ENCODE measurements at places on chromosomes 11 and 22. TPM values are rescaled to one million over a fixed set of nuclear protein-coding genes. Genes with fewer than 3 reads are reported as not detected.

DNA sequence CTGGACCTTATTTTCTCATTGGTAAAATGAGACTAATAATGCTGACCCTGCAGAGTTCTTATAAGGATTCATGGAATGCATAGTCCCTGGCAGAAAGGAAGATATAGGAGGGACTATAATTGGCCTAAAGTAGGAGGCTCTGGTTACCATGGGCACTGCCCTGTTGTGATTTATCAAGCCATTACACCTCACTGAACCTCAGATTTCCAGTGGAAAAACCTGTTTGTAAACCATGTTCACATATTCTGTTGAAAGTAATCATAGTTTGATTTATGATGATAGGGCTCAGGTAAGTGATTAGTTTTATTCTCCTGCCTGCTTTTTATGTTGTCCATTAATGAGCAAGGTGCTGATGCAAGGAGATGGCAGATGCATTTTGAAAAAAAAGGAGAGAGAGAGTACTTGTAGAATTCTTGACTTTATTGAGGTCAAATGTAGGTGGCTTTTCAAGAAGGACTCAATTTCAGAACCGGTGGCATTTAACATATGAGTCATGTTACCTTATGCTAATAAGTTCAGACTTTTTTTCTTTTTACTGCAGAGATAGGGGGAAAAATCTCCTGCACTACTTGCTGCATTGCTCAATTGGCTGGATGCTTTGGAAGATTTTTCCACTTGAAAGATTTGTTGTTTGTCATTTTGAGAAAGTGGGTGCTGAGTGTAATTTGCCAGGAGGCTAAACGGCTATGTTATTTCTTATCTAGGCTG is 14.6 kb downstream of the NF2 start:
- no peak overlapping the region for H3K4me3 ChIP-seq
- H3K4me1 ChIP-seq, result peaks cover 46% of the 10 kb centered on the region
- DNase-seq, result no peak
- H3K27ac ChIP-seq, result peak overlapping the region; percentile 50

DNA sequence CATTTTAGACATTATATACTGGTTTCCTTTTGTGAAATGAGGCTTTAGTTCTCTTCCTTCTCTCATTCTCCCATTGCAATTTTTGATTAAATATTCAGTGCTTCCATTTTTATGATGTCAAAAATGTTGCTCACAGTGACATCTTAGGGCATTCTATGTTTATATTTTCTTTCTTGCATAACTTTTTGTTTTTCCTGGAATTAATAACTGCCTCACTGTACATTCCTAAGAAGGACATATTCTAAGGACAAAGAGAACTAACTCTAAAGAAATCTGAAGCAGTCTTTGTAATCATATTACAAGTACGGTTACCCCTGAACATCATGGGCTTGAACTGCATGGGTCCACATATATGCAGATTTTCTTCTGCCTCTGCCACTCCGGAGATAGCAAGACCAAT is 25.8 kb upstream of the P2RY6 start:
- no peaks in the 10 kb centered on the region for H3K27me3 ChIP-seq
- H3K4me3 ChIP-seq, result no peak overlapping the region
- DNase-seq, result no peak
- H3K4me1 ChIP-seq, result peaks cover 4% of the 10 kb centered on the region
- H3K27ac ChIP-seq, result no peak overlapping the region

- H3K4me1 ChIP-seq, result peaks cover 12% of the 10 kb centered on the region
- H3K27me3 ChIP-seq, result peaks cover 48% of the 10 kb centered on the region
- H3K4me3 ChIP-seq, result peak overlapping the region; percentile 48
- DNase-seq, result peak; percentile 22
- H3K36me3 ChIP-seq, result no peaks in the 10 kb centered on the region
- H3K27ac ChIP-seq, result no peak overlapping the region
Observed at GRCh38 chr22:41976961-41977566, 7.8 kb downstream of the SEPTIN3 start.

DNA sequence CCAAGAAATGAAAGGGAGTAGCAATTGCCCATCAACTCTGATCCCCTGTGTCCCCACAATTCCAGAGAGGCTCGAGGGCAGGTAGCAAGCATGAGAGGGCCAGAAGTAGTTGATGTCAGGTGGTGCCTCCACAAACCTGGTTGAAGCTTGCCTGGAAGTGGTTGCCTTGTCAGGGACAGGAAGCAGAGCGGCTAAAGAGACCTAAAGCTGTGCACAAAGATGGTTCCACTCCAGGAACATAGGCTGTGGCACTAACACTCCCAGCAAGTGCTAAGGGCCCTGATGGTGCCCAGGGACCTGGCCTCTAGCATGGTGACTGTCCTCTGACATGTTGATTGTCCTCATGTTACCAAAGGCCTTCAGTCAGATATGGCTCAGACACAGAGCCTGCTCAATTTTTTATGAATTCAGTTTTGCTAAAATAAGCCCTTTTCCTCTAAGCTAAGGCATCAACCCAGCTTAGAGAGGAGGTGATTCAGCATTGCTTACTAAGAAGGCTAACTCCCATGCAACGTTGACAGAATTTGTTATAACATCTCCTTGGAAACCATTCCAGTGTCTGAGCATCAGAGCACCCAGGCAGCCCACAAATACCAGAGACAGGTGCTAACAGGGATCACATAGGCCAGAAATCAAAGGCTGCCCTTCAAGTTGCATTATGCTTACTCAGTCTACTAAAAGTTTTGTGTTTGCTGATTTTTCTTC is 196.3 kb upstream of the ARHGAP20 start:
- H3K27ac ChIP-seq, result peak overlapping the region; percentile 58
- H3K4me1 ChIP-seq, result peaks cover 29% of the 10 kb centered on the region
- H3K36me3 ChIP-seq, result peaks cover 2% of the 10 kb centered on the region
- peak; percentile 29 for DNase-seq

- no peak for DNase-seq
- no peak overlapping the region for H3K4me3 ChIP-seq
- H3K4me1 ChIP-seq, result peaks cover 20% of the 10 kb centered on the region
- no peak overlapping the region for H3K27ac ChIP-seq
- peaks cover 1% of the 10 kb centered on the region for H3K36me3 ChIP-seq
Observed at GRCh38 chr22:20031732-20032406, 11.0 kb downstream of the TANGO2 start.

DNA sequence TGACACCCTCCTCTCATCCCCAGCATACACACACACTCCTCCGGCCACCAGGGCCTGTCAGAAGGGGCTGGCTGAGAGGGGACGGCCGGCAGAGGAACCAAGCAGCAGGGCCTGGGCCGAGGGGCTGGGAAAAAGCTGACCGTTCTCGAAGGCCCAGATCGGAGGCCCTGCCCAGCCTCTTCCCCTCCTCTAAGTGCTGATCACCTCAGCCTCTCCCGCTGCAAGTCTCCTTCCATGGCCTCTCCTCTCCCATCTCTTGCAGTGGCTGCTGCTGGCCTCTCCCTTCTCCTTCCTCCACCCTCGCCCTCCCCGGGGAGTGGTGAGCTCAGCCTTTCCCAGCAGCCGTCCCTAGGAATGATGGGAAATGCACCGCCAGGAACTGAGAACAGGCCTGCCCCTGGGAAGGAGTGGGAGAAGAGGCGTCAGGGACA is 39.6 kb downstream of the ARRB1 start:
- H3K27me3 ChIP-seq, result no peaks in the 10 kb centered on the region
- no peaks in the 10 kb centered on the region for H3K36me3 ChIP-seq
- no peak overlapping the region for H3K27ac ChIP-seq
- H3K4me1 ChIP-seq, result peaks cover 12% of the 10 kb centered on the region
- no peak overlapping the region for H3K4me3 ChIP-seq

DNA sequence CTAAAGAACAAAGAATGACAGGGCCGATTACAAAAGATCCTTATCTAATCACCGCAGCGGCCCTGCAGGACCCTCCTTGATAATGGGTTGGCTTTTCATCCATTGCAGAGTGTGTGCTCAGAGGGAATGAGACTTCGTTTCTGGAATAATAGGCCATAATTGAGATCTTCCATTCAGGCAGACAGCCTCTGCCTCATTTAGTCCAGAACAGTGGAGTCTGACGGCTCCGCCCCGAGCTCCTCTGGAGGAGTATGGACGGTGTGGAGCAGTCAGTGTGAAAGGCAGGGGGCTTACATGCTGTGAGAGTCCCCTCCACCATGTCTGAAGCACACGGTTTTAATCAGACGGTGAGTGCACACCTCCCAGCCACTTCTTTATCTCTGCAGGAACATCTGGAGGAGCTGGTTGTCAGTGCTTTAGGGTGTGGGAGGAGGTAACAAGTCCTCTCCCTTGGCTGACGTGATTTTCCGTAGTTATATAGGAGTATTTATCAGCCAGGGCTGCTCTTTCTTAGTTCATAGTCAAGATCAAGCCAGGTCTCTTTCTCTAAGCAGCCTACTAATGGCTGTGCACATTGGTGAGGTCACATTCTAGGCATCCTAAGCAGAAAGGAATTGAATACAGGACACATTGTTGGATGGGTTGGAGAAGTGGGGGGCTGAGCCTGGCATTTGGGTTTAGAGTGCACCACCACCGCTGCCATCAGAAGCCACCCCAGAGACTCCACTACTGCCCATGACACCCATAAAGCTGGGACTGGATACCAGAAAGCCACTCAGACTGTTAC is 1477.9 kb downstream of the TBC1D22A start:
- DNase-seq, result no peak
- H3K36me3 ChIP-seq, result no peaks in the 10 kb centered on the region
- no peaks in the 10 kb centered on the region for H3K4me1 ChIP-seq
- peaks cover 18% of the 10 kb centered on the region for H3K27me3 ChIP-seq

DNA sequence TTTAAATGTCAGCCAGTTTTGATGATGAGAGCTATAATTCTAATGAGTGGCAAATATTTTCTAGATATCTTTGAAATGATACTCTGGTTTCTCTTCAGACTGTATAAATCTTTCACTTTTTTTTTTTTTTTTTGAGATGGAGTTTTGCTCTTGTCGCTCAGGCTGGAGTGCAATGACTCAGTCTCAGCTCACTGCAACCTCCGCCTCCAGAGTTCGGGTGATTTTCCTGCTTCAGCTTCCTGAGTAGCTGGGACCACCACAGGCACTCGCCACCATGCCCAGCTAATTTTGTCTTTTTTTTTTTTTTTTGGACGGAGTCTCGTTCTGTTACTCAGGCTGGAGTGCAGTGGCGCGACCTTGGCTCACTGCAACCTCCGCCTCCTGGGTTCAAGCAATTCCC is 113.6 kb downstream of the TEAD1 start:
- no peak overlapping the region for H3K27ac ChIP-seq
- H3K4me3 ChIP-seq, result no peak overlapping the region

DNA sequence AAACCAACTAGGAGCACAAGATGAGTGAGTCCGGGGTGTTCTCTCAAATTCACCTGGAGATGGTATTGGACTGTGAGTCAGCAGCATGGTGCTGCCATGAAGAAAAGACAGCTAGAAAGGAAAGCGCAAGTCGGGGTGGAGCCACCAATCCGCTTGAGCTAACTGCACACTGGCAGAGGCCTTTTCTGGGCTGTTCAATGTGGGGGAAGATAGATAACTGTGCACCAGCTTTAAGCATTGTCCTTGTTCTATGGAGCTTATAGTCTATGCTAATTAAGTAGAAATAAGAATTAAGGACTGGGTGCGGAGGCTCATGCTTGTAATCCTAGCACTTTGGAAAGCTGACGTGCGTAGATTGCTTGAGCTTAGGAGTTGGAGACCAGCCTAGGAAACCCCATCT is 21.9 kb upstream of the SORL1-AS1 start:
- H3K36me3 ChIP-seq, result peaks cover 23% of the 10 kb centered on the region
- no peak overlapping the region for H3K4me3 ChIP-seq
- no peak for DNase-seq
- peaks cover 74% of the 10 kb centered on the region for H3K4me1 ChIP-seq
- no peaks in the 10 kb centered on the region for H3K27me3 ChIP-seq
- peak overlapping the region; percentile 57 for H3K27ac ChIP-seq

- no peaks in the 10 kb centered on the region for H3K27me3 ChIP-seq
- no peak overlapping the region for H3K4me3 ChIP-seq
- H3K27ac ChIP-seq, result no peak overlapping the region
- peaks cover 2% of the 10 kb centered on the region for H3K4me1 ChIP-seq
- no peak for DNase-seq
Observed at GRCh38 chr11:126391970-126392632, 36.6 kb downstream of the ST3GAL4 start.

DNA sequence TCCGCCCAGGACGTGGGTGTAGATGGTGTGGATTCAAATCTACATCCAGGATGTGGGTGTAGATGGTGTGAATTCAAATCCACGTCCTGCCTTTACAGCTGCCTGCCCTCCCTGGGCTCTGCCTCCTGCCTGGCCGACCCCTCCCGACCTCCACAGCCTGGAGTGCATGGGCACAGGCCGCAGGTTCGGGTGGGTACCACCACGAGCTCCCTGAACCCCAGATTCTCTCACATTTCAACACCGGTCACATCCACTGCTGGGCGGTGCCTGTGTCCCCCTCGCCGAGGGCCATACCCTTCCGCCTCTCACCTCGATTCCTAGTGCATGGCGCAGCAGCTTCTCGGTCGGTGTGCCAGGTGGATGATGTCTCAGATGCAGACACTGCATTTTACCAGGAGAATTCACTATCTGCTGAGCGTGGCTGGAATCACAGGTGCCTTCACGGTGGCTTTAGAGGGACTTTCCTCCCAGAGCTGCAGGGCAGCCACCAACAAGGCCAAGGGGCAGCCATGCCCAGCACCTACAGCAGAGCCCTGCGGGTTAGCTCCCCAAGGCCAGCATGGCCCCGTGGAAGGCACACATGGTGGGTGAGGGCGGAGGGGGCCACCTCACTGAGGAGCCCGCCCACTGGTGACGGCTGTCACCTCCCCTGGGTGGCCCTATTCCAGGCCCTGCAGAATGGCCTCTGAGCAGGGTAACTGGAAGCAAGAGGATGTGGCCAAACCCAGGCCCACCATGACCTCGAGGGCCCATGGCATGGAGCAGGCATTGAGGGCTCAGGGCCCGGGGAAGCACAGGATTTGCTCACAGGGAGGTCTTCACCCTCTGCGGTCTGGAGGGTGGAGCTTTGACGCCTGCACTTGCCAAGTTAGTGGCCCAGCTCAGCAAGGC is 638.5 kb downstream of the TBC1D22A start:
- no peak for DNase-seq
- no peak overlapping the region for H3K4me3 ChIP-seq
- H3K4me1 ChIP-seq, result no peaks in the 10 kb centered on the region
- no peaks in the 10 kb centered on the region for H3K36me3 ChIP-seq
- no peaks in the 10 kb centered on the region for H3K27me3 ChIP-seq

NXF1 gene
- 44.6 TPM for total RNA-seq

CTSF gene
- total RNA-seq, result 0.64 TPM

MOV10L1 gene
- not detected for total RNA-seq

CNGA4 gene
- total RNA-seq, result 0.10 TPM

MS4A3 gene
- total RNA-seq, result not detected

DCDC1 gene
- 0.25 TPM for total RNA-seq

OR5I1 gene
- total RNA-seq, result not detected

CHRM1 gene
- not detected for total RNA-seq

Measured in activated naive CD4-positive, alpha-beta T cell treated with anti-CD3 and anti-CD28 coated beads for 36 hours (primary cell).